ENCODE measurements at places on chromosomes 16 and 17. TPM values are rescaled to one million over a fixed set of nuclear protein-coding genes. Genes with fewer than 3 reads are reported as not detected.
A peak's percentile ranks its signal among the peaks of the same experiment; 100 is the strongest.

DNA sequence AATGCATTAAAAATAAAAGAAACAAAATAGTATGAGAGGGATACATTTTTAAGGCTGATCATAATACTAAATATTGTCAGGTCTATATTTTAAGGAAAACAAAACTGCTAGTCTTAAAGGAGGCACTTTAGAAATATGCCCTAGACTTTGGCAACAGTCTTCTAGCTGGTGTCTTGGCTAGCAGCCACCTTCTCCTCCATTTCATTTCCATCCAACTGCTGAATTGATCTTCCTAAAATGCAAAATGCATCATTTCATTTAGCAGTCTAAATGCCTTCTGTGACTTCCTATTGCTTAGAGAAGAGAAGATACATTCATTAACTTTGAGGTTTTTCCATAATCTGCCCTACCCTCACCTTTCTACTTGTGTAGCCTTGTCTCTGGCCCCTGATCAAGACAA, 1404.1 kb downstream of the CDH11 start:
- no peak overlapping the region for H3K27ac ChIP-seq
- DNase-seq, result no peak
- H3K27me3 ChIP-seq, result no peaks in the 10 kb centered on the region
- no peak overlapping the region for H3K4me3 ChIP-seq

DNA sequence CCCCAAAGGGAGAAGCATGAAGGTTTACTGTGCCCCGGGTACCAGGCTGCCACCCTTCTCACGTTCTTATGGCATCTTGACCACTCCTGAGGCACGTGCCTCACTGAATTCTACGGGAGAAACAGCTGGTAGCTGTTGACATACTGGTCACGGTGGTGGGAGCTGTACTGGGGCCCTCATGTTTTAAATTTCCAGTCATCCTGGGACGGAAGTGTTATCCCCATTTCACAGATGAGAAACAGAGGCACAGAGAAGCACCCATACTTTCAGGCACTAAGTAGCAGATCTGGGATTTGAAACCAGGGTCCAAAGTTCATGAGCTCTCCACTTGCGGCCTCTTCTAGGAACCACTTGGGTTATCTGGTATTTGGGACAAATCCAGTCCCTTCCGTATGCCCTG, 26.3 kb upstream of the DOC2B start:
- peaks cover 13% of the 10 kb centered on the region for H3K36me3 ChIP-seq
- no peaks in the 10 kb centered on the region for H3K27me3 ChIP-seq
- H3K4me1 ChIP-seq, result no peaks in the 10 kb centered on the region
- no peak overlapping the region for H3K27ac ChIP-seq
- DNase-seq, result no peak

- no peaks in the 10 kb centered on the region for H3K27me3 ChIP-seq
- DNase-seq, result no peak
- H3K4me3 ChIP-seq, result no peak overlapping the region
- no peak overlapping the region for H3K27ac ChIP-seq
Observed at GRCh38 chr16:8996891-8997290, 33.2 kb upstream of the USP7 start.

- peak within 1 kb of the TSS; percentile 56 for H3K4me3 ChIP-seq
- peaks cover 10% of the 10 kb centered on the region for H3K4me1 ChIP-seq
- no peak for DNase-seq
- peaks cover 5% of the 10 kb centered on the region for H3K27me3 ChIP-seq
- no peak within 1 kb of the TSS for H3K27ac ChIP-seq
Observed at GRCh38 chr17:31391496-31391949, at the start of gene RAB11FIP4. TSS of gene RAB11FIP4 (plus strand) at chr17:31391675. CDS start at chr17:31391853, 178 bp downstream.

- H3K36me3 ChIP-seq, result peaks cover 14% of the 10 kb centered on the region
- no peak overlapping the region for H3K27ac ChIP-seq
- DNase-seq, result no peak
- no peak overlapping the region for H3K4me3 ChIP-seq
Observed at GRCh38 chr17:61904094-61904710, 23.6 kb downstream of the INTS2 start.

DNA sequence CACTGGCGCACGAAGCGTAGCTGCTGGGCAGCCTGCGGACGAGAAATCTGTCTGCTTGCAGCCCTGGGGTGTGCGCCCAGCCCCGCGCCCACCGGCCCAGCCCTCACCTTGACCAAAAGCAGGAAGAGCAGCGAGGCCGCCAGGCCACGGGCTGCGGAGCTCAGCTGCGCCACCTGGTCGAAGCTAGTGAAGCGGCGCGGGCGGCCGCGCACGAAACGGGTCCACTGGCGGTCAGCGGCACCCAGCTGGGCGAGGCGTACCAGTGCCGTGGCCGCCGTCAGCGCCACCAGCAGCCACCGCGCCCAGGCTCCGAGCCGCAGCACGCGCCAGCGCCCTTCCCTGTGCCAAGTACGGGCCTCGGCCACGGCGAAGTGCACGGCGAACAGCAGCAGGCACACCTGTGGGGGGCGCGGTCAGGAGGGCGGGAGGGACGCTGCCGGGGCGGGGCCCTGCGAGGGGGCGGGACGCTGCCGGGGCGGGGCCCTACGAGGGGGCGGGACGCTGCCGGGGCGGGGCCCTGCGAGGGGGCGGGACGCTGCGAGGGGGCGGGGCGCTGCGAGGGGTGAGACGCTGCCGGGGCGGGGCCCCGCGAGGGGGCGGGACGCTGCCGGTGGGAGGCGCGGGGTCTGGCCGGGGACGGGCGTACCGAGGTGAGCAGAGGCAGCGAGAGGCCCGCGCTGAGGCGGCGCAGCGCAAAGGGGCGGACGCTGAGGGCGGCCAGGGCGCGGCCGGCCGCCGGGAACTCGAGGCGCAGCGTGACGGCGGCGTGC, 43.2 kb downstream of the TSC2 start:
- peak overlapping the region; percentile 32 for H3K27ac ChIP-seq
- no peaks in the 10 kb centered on the region for H3K27me3 ChIP-seq
- peaks cover 37% of the 10 kb centered on the region for H3K36me3 ChIP-seq
- H3K4me1 ChIP-seq, result peaks cover 16% of the 10 kb centered on the region
- no peak overlapping the region for H3K4me3 ChIP-seq
- DNase-seq, result peak; percentile 86

DNA sequence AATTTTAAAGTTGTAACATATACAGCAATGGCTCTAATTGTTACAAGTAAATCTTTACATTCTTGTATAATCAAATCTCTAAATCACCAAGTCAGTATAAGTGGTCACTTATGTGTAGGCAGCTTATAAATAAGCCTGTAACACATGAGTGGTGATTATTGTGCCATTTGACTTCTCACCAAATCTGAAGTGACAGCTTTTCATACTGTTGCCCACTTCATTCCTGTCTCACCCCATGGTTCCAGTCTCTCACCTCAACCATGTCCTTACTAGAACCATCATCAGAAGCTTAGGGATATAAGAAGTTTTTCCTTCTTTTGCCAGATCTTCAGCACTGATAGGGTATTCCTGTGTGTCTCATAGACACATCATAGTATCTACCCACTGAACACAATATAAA, 23.5 kb downstream of the TNRC6A start:
- H3K36me3 ChIP-seq, result no peaks in the 10 kb centered on the region
- no peak for DNase-seq
- H3K4me3 ChIP-seq, result no peak overlapping the region
- peaks cover 3% of the 10 kb centered on the region for H3K4me1 ChIP-seq
- H3K27ac ChIP-seq, result no peak overlapping the region

DNA sequence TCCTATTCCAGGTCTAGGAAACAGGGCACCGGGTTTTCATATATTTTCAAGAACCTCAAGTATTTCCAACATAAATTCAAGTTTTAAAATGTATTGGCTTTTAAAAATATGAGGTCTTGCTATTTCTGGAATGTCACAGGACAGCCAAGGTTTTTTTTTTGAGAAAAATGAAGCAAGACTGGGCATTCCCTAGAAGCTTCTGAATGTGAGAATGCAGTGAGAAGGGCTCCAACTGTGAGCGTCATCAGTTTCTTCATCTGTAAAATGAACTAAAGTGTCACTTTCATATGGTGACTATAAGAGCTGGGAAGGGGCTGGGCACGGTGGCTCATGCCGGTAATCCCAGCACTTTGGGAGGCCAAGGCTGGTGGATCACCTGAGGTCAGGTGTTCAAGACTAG, 455.8 kb upstream of the MAF start:
- no peak for DNase-seq
- no peak overlapping the region for H3K4me3 ChIP-seq
- no peaks in the 10 kb centered on the region for H3K4me1 ChIP-seq
- no peaks in the 10 kb centered on the region for H3K36me3 ChIP-seq
- no peak overlapping the region for H3K27ac ChIP-seq

DNA sequence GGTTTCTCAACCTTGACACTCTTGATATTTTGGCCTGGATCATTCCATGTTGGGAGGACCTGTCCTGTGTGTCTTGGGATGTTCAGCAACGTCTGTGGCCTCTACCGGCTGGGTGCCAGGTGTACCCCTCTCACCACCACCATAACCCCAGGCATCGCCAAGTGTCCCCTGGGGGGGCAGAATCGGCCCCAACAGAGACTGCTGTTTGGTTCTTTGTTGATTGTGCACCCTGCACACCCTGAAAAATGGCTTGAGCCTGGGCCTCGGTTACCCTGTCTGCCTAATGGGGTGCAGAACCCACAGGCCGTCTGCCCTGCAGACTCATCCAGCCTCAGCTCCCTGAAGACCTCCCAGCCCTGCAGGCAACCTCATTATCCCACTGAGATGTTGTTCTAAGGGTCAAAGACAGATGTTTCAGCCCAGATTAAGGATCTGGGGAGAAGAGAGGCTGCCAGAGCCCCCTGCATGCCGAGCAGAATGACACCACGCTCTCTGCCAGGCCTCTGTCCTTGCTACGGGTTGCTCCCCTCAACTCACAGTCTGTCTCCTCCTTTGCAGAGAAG, 9.2 kb downstream of the CACNG1 start:
- no peak overlapping the region for H3K4me3 ChIP-seq
- H3K27me3 ChIP-seq, result no peaks in the 10 kb centered on the region
- no peaks in the 10 kb centered on the region for H3K4me1 ChIP-seq
- no peak for DNase-seq
- no peak overlapping the region for H3K27ac ChIP-seq

- H3K27me3 ChIP-seq, result no peaks in the 10 kb centered on the region
- no peak overlapping the region for H3K4me3 ChIP-seq
- no peak overlapping the region for H3K27ac ChIP-seq
- H3K4me1 ChIP-seq, result peaks cover 10% of the 10 kb centered on the region
- no peak for DNase-seq
Observed at GRCh38 chr16:67653789-67654402, 6.2 kb downstream of the ACD start.

- peaks cover 3% of the 10 kb centered on the region for H3K4me1 ChIP-seq
- H3K36me3 ChIP-seq, result no peaks in the 10 kb centered on the region
- no peak overlapping the region for H3K4me3 ChIP-seq
- no peak for DNase-seq
Observed at GRCh38 chr16:82955741-82956348, 329.1 kb downstream of the CDH13 start.

RNF222 gene
- not detected for total RNA-seq

DRC3 gene
- total RNA-seq, result 0.61 TPM
